Fibroblast of gingiva (primary cell): ENCODE measurements at places on chromosomes 7 and 10.

DNA sequence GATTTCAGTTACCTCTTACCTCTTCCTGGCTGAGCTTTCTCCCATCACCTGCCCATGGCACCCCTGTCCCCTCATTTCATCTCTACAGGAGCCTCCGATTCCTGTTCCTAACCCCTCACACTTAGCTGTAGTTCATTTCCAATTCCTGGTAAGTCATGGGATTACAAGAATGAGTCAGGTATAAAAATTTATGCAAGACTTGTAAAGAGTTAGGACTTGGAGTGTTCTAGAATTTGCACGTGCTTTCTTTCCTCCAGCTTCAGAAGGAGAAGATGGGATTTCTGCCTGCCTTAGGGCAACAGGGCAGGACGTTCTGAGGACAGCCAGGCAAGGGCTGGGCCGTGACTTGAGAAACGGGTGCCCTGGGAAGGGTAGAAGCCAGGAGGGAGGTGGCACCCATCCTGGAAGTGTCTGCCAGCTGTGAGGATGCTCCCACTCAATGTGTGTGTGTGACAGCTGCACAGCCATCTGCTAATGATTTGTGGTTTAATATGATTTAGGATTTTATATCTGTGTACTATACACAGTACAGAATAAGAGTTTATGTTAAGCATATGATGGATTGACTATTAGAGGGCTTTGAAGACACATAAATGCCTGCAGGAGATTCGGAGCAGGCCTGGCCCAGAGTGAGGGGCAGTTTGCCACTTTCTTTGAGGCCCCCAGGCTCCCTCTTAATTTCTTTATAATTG, 81.5 kb upstream of the VIPR2 start:
- DNase-seq: no peak

- DNase-seq: no peak
Observed at GRCh38 chr10:119893074-119893473, 544 bp downstream of the SEC23IP start.

DNA sequence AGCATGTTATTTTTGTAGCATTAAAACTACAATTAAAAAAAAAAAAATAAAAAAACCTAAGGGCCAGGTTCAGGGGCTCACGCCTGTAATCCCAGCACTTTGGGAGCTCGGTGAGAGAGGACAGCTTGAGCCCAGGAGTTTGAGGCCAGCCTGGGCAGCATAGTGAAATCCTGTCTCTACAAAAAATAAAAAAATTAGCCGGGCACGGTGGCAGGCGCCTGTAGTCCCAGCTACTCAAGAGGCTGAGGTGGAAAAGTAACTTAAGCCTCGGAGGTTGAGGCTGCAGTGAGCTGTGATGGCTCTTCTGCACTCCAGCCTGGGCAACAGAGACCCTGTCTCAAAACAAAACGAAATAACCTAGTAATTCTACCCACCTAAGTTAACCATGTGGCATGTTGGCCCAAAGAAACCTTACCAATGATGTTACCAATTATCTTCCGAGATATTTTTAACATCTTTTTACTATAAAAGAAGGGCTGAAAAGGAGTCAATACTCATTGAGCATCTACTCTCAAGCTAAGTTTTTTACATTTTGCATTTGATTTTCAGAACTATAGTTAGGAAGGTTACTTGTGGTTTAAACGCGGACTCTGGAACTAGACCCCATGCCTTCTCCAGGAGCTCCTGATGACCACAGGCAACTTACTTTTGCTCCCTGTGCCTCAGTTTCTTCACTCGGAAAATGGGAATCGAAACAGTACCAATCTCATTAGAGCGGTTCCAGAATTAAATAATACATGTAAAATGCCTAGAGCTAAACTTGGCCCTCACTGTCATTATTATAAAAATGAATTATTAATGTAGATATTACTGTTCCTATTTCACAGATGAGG, 1.4 kb downstream of the ITGB1 start:
- no peak for DNase-seq

- peak; percentile 86 for DNase-seq
Observed at GRCh38 chr10:79298403-79299244, 48.6 kb upstream of the PPIF start.

DNA sequence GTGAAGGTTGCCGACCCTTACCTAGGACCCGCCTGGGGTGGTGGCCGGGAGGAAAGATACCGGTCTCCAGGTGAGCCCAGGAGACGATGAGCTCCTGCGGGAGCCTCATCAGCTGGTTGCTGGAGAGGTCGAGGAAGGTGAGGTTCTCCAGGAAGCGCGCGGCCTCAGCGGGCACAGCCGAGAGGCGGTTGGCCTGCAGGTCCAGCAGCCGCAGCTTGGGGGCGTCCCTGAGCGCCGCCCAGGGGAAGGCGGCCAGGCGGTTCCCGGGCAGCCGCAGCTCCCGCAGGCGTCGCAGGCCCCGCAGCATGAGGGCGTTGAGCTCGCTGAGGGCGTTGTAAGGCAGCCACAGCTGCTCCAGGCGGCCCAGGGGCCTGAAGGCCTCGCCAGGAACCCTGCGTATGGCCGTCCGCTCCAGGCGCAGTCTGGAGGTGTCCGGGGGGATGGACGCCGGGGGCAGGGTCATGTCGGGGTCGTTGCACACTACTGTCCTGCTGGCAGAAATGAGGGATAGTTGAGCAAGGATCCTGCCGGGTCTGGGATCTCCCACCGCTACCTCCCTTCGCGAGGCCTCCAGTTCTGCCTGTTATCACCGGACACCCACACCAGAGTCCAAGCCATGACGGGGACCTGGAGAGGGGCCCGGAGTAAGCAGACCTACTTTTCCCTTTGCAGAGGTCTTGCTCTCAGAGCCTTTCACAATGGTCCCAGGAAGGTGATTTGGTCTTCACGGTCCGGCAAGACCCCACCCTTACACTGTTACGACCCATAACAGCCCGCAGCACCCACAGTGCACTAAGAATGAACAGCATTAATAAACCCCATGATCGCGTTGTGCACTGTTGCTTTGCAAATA, 3.9 kb downstream of the LRIT1 start:
- no peak for DNase-seq

GRCh38 chr7:135510592-135511183, 786 bp upstream of the CNOT4 start:
- peak; percentile 23 for DNase-seq
